ENCODE measurements at places on chromosomes 2 and 18.

GRCh38 chr2:53067056-53067455, 700.5 kb upstream of the CHAC2 start:
- DNase-seq, result no peak

GRCh38 chr18:73235921-73236320, 368.1 kb upstream of the NETO1 start:
- DNase-seq, result no peak

- no peak for DNase-seq
These were observed 43.6 kb downstream of the TSPYL6 start for GRCh38 chr2:54212456-54212855.

GRCh38 chr18:50492097-50492496, 67.8 kb upstream of the MAPK4 start:
- no peak for DNase-seq

GRCh38 chr2:128640845-128641360, 322.2 kb upstream of the HS6ST1 start:
- no peak for DNase-seq

DNA sequence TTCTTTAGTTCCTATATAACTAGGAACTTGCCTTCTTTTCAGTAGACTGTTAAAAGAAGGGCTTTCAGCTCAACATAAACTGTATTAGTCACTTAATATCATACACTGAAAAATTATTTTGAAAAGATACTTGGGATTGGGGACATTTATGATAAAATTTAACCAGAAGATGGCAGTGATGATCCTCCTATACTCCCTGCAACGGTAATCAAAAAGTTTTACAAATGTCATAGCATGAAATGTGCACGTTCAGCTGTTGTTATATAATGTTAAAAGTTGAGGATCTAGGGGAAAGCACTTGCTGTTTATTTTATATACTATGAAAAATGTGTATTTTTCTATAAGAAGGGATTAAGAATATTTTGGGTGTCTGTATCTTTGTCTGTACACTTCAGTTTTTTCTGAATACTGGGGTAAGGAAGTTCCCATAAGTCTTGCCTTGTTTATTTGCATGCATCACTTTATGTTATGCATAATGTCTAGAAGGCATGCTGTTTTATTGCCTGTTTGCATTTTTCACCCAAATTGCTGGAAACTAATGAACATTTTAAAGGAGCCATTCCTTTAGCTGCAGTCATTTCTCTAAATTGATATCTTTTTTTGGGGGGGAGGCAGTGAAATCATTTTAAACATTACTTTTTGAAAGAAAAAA, 19.0 kb downstream of the DYNC1I2 start:
- DNase-seq, result no peak

DNA sequence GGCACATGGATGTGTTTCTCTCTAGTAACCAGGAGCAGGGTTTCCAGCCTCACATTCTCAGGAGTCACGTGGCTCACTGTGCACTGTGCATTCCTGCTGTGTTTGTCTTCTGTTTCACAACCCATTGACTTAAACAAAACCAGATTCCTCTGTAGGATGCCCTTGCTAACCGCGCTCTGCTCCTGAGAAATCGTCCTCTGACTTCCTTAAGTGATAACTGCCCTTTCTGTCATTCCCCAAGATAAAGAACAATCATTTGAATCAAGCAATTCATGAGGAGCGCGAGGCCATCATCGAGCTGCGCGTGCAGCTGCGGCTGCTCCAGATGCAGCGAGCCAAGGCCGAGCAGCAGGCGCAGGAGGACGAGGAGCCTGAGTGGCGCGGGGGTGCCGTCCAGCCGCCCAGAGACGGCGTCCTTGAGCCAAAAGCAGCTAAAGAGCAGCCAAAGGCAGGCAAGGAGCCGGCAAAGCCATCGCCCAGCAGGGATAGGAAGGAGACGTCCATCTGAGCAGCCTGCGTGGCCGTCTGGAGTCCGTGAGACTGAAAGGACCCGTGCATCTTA, 60.2 kb downstream of the RALBP1 start:
- no peak for DNase-seq

- DNase-seq, result no peak
These were observed 57.4 kb upstream of the EPHA4 start for GRCh38 chr2:221629468-221629867.
